Cortex of kidney (tissue), 1 donor: ENCODE measurements at places on chromosomes 11 and 22.

DNA sequence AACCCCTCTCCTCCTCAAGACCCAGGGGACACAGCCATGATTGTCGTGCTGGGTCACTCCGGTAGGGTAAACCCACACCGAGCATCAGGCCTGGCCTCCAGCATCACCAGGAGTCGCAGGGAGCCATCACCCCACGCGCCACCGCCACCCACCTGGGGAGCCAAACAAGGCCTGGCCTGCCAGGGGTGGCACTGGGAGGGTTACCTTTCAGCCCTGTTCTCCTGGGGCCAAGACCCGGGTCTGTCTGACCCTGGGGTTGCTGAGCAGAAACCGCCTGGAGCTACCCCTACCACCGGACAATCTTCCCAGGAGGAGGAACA lies 39.3 kb upstream of the NNMT start:
- DNase-seq: no peak

GRCh38 chr11:8823174-8823742 lies 87.7 kb upstream of the AKIP1 start:
- no peak for DNase-seq

DNA sequence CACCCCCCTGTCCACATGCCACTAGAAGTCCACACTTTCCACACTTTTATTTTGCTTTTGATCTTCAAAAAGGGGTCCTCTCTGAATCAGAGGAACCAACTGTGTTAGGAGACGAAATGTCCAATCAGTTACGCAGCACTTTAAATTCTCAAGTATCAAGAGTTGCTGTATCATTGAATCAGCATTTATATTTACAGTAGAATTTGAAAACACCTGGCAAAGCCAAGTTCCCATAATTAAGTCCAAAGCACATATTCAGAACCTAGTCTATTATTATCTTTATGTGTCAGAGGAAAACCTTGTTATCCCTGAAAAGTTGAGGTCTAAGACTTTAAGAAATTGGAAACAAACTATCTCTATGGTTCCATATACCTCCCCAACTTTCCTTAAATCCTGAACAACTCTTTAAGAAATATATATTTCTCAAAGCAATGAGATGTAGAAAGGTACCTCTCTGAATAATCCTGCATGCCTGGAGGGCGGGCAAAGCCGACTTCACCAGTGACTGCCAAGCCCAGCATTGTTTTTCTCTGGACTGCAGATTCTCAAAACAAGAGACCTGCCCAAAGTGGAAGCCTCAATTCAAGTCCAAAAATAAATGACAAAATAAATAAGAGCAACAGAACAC lies 75.9 kb upstream of the ARFGAP3 start:
- DNase-seq: no peak

- no peak for DNase-seq
Measured at GRCh38 chr22:42074132-42074811, at the start of gene PHETA2. PHETA2 (plus strand) TSS chr22:42074248; CDS start chr22:42077294, 3,046 bp downstream.

DNA sequence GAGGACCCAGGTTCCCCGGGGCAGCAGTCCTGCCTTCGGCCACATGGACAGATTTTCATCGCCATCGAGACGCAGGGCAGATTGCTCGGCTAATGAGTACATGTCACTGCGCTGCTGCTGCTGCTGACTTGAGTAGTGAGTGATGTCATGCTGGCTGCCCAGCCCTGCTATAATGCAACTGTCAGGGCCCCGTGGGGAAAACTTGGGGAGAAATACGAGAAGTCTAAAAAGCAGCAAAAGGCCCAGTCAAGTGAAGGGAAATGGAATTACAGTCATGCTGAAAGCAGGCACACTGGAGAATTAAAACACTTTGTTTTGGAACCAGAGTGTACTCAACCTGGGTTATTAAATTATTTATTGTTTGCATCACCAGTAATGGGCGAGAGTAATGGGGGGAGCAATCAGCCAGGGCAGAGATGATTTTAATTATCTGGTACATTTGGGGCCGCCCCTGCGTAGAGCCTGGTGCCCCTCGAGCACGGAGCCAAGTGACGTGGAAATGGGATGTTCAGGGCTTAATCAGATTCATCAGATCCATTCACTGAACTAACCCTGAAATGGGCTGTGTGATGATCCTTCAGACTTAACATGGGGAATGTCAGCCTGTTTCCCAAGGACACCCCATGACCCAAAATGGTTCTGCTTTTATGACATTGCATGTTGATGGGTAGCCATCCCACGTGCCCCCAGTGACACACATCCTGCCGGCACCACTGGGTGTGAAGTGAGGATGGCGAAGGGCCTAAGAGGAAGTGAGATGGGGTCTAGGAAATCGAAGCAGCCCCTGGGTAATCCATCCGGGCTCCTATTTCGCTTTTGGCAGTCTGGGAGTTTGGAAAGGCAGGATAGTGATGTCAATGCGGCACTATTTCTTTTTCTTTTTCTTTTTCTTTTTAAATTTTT lies 241.6 kb upstream of the CADM1 start:
- DNase-seq: no peak

DNA sequence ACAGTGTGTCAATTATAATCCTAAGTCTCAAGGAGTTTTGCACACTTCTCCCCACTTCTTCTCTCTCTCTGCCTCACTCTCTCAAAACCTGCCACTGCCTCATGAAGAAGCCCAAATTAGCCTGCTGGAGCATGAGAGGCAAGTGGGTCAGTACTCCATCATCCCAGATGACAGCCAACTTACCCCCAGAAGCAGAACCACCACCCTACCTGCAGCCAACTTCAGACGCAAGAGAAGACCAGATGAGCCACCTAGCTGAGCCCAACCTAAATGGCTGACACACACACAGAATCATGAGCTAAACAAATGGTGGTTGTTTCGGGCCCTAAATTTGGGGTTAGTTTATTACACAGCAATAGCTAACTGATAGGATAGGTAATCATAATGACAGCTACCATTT lies 61.2 kb downstream of the CD82 start:
- DNase-seq: no peak

DNA sequence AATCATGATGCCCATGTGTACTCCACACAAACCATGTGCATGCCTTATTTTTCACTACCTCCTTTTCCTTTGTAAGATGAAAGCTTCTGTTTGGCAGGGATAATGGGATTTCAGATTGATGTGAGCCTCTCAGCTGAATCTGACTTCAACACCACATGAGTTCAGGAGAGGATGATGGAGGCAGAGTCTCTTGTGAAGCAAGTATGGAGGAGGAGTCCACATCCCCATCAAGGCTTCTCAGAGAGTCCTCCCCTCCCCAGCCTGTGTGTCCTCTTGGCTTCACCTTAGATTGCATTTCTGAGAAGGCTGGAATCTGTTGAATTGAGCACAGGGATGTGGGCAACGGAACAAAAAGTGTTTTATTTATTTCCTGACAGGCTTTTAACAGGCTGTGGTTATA lies 370.4 kb downstream of the FAT3 start:
- DNase-seq: no peak
